ENCODE measurements at places on chromosomes 3 and 15.
A peak's percentile ranks its signal among the peaks of the same experiment; 100 is the strongest.

GRCh38 chr3:5185093-5185673, 2.3 kb upstream of the EDEM1 start:
- no peak for DNase-seq

DNA sequence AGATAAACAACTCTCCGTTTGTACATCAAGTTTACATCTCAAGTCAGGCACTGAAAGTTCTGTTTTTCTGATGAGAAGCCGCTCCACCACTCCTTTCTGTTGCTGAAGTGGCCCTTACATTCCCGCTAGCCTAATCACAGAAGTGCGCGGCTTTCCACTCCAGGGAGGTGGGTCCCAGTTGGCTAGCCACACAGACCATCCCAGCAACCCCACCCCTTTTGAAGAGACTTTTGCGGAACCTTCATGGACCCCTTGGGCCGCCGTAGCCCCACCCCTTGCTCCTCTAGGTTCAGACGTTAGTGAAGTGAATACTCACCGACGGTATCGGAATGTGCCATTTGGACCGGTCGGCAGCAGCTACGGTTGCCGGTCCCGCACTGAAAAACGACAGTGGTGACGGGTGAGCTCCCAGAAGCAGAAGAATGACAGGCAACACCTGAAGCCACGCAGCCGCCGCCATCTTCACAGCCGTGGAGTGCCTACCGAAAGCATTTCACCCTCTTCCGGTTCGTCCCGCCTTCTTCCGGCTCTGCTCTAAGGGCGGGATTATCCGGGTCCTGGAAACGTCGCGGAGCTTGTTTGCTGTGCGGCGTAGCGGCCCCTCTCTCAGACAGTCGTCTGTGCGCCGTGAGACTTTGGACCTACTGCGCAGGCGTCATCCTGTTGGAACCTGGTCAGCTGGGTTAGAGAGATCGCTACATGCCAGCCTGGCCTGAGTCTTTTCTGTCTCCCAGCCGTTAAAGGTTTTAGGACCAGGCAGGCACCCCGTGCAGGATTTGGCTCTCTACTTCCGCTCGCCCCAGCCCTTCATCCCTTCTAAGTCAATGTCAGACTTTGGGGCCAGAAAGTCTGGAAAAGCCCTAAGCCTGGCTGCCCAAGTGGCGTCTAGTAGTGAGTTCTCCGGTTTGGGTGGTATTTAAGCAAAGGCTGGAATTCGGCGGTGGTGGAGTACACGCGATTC, at the start of the genes GANC and TMEM87A:
Gene GANC, plus strand, starts transcription at position 263 of the 961 bp plus-strand sequence. CDS start 1,281 bp downstream, outside the sequence.
Gene TMEM87A, minus strand, starts transcription at position 495 of the 961 bp plus-strand sequence. Its CDS starts 35 bp downstream, at position 460.
- DNase-seq, result peak; percentile 99

DNA sequence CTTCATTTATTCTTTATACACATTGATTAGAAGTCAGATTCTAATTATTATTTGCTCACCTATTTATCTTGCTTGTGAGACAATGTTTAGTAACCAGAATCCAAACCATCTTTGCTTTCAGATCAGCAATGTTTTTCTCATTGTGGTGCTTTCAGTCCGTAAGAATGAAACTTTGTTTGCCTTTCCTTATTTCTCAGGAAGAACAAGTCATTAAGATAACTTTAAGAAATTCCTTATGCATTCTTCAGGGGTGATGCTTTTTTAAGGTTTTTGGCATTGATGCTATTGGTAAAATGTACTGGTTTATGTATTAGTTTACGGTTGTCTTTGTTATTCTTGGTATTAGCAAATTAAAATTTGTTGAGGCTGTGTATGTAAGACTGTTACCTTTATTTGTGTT, 120.8 kb upstream of the POU1F1 start:
- DNase-seq, result no peak

DNA sequence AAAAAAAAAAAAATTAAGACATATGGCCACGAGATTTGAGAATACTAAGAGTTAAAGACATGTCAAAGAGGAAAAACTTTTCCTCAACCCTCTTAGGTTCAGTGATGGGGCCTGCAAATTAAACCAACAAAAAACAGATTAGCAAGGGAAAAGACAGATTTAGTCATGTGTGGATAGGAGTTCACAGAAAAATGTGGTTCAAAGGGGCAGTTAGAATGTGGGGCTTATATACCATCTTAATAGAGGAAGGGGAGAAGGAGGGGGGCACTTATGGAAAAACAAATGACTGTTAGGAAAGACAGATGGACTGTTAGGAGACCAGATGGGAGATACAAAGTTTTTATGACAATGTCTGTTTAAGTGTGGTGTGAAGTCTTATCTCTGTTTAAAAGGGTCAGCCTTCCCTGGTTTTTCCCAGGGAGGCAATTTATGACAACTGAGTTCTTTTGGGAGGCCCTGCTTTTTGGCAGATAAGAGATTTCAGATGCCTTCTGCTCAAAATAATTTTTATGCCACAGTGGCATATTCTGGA, 68.7 kb upstream of the FURIN start:
- DNase-seq, result no peak

DNA sequence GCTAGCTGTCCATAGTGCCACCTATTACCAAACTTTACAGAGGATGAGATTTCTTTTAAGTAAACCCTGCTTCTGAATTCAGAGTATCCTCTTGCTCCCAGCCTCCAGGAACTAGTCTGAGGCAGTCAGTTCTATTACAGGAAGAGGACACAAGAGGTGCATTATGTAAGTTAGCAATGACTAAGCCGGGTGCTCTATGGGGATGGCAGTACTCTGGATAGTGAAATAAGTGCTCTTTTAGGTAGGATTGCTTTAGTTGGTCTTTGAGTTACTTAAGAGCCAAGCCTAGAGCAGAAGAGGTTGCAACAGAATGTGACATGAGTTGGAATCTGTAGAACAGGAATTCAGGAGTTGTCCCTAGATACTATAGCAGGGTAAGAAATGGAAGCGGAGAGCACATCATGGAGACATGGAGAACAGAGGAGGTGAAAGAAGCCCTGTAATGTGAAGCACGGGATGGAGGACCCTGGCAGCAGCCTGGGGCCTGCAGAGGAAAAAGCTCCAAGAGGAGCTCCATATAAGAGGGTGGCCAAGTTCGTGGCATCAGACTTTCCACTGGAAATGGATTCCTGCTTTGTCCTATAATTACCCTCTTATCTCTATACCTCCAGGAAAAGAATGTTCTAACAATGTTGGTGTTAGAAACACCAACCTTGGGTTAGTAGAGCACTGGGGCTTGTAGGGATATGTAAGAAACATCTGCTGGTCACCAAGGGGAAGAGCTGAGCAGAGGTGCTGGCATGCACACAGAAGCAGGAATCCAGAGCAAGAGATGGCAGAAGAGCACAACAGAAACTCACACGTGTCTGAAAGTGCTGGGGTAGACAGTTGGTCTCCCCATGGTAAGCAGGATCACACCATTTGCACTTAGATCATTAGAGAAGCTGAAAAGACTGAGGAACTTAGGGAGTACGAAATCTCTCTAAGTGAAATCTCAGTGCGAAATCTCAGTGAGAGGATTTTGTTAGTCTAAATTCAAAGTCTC, 851.1 kb downstream of the FHIT start:
- DNase-seq, result no peak

DNA sequence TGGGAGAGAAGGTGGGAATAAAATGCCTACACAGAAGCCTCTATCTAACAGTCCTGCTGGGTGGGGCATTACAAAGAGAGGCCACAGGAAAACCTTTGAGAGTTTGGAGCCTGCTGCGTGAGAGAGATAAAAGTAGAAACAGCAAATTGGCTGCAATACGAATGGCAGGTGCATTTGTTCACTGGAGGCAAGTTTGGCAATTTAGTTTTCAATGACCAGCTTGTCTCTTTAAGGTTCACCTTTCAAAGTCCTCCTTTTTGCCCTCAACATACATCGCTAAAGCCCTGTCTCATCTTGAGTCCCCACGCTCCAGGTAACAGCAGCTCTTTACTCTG, 405.7 kb downstream of the LSAMP start:
- DNase-seq, result no peak

GRCh38 chr3:152291238-152291637, 22.5 kb downstream of the MBNL1 start:
- DNase-seq, result no peak

DNA sequence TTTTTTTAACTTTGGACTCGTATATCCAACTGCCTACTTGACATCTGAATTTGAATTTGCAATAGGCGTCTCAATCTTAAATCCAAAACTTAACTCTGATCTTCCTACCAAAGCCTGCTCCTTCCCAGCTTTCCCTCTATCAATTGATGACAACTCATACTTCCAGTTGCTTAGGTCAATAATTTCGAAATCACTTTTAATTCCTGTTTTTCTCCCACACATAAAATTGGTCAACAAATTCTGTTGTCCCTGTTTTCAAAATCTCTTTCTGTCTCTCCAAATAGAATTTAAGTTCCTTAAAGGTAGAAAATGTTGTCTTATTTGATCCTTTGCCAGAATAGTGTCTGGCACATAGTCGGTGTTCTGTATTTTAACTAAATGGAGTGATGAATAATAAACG, 332.4 kb downstream of the SATB1 start:
- no peak for DNase-seq

DNA sequence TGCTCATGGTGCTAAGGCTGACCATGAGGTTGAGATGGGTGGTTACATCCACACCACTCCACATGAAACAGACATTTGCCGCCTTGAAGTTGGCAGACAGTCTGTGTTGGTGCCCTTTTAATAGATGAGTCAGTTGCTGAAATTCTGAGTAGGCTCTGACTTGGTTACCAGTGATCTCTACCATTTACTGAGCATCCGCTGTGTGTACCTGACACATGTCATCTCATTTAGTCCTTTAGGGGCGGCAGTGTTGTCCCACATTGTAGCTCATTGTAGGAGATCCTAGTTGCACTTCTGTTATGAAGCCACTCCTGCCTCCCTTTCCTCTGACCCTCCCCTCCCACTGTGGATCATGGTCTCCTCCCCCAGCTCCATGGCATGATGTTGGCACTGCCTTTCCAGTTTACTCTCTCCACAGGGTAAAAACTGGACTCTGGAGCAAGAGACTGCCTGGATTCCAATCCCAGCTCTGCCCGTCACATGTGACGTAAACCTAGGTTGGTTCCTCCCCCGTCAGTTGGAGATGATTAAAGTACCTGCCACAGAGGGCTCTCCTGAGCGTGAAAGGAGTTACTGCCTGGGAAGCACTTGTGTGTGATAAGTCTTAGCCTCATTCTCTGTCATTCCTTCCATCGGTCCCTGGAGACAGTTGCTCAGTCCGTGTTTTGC, 21.6 kb downstream of the SLCO3A1 start:
- DNase-seq, result no peak

- DNase-seq, result no peak
Measured at GRCh38 chr15:71054286-71054952, 60.9 kb upstream of the THSD4 start.

- no peak for DNase-seq
Measured at GRCh38 chr3:25658836-25659235, 5.9 kb downstream of the TOP2B start.

GRCh38 chr15:65870889-65871533, 1.7 kb downstream of the RAB11A start:
- no peak for DNase-seq

- DNase-seq, result no peak
Measured at GRCh38 chr3:143551761-143552160, 296.5 kb downstream of the SLC9A9 start.

DNA sequence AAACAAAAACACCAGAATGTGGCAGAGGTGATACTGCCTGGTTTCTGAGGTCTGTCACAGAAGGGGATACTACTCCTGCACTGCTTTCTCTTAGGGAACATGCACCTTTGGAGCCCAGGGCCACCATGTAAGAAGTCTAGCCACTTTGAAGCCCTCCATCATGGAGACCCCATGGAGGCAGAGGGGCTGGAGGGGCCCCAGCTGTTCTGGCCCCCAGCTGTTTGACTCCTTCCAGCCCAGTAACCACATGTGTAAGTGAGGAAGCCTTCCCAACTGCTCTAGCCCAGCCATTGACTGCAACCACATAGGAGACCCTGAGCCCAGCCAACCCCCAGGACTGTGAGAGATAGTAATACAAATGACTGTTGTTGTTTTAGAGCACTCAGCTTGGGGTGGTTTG, 9.0 kb upstream of the IGDCC4 start:
- peak; percentile 32 for DNase-seq

- no peak for DNase-seq
Measured at GRCh38 chr15:70275461-70276138, 177.9 kb upstream of the TLE3 start.

- DNase-seq, result no peak
Measured at GRCh38 chr15:43954181-43954621, 127.4 kb downstream of the WDR76 start.

GRCh38 chr15:95990833-95991232, 339.7 kb upstream of the NR2F2 start:
- no peak for DNase-seq

- DNase-seq, result no peak
Measured at GRCh38 chr15:66638377-66638776, 63.7 kb upstream of the SMAD6 start.

DNA sequence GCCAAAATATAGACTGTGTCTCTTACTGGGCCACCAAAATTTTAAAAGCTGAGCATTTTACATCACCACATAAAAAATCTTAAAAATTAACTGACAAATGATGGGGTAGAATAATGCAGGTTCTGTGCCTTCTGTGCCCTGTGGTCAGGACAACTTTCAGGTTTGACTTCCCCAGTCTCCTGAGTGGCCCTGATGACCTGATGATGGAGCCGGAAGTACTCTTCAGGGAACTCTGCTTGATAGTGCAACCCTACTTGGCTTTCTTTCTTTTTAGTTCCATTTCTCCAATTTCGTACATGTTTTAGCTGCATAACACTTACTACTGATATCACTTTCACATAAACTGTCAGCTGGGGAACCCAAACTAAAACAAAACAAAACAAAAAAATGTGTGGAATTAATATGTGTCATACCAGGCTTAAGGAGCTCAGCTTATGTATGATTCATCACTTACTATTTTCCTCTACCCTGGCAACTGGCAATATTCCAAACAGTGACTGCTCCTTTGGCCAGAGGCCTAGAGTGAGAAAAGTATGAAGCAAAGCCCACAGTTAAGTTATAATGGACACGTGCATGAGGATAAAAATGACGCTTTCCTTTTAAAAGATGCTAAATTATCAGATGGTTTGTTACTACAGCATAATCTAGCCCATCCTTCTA, 194.3 kb downstream of the BCHE start:
- DNase-seq, result peak; percentile 72

GRCh38 chr3:194224471-194225417, 88.8 kb downstream of the HES1 start:
- no peak for DNase-seq

GRCh38 chr3:126287171-126287535, 70.1 kb downstream of the KLF15 start:
- no peak for DNase-seq

GRCh38 chr3:43152649-43153048, 46.8 kb upstream of the POMGNT2 start:
- DNase-seq, result no peak

GRCh38 chr15:56733136-56734012, at the start of gene ZNF280D:
Gene ZNF280D, minus strand, starts transcription at chr15:56733509. Its CDS starts 26,400 bp downstream, at chr15:56707109.
- DNase-seq, result peak; percentile 95

DNA sequence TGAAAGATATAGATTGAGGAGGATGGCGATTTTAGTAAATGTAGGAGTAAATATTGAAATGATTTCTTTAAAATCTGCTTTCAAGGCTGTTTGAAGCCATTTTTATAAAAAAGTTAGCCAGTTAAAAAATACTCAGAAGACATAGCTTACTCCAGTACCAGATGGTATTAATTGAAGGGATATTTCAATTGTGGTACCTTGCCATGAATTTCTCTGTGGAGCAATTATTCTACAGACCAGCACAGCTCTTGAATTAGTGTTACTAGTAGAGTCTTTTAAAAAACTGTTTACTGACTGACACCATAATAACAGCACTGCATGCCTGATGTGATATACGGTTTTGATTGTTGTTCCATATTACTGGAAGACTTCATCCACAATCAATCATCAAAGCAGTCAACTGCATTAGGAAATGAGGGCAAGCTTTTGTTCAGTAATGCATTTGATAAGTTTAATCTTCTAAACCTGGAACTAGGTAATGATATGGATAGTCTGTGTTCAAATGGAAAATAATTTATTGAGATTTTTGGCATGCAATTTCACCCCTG, 106.4 kb downstream of the MFSD1 start:
- DNase-seq, result no peak
